ENCODE measurements at places on chromosomes 16 and 17.

- DNase-seq = no peak
Measured at GRCh38 chr16:89037261-89038152, 56.1 kb upstream of the ACSF3 start.

DNA sequence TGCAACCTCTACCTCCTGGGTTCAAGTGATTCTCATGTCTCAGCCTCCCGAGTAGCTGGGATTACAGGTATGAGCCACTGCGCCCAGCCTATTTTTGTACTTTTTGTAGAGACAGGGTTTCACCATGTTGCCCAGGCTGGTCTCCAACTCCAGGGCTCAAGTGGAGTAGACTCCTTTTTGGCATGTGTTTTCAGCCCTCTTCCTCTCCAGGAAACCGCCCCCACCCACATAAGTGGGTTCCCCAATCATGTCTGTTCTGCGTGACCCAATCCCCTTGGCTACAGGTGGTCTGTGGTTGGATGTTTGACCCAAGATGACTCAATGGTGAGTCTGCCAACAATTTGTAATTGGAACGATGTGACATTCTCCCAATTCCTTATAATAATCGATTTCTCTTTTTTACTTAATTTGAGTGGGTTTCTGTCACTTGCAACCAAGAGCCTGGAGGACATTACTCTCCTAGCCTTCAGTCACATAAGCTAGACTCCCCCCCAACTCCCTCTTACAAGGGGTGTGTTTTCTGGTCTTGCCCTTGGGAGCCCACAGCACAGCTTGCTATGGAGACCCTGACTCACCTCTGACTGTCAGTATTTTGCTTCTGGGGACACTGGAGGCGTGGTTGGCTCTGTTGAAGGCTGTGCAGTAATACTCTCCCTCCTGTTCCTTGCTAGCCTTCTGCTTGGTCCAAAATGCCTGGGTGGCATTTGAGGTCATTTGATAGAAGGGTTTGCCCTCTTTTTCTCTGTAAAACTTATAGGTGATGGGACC is 34.9 kb downstream of the PECAM1 start:
- DNase-seq = no peak

- DNase-seq = no peak
Measured at GRCh38 chr17:34154961-34155730, 99.9 kb upstream of the CCL2 start.

GRCh38 chr17:54901230-54901822 is 674 bp downstream of the TOM1L1 start:
- DNase-seq = peak; percentile 67

- no peak for DNase-seq
Measured at GRCh38 chr16:66507731-66508239, 42.1 kb downstream of the TK2 start.

DNA sequence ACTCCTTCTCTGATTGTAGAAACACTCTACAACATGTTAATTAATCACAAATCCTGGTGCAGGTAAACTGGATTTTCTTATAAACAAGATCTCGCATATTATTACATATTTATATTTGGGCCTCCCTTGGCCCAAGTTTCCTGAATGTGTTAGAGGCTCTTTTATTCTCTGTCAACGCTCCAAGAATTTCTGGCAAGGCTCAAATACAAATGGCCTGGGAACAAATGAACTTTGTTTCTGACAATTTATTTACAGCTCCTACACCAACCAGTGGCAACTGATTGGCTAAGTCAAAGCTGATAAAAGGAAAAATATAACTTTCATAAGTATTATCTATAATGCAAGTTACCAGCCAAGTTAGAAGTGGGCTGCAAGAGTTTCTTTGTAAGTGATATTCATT is 64.9 kb upstream of the CORO6 start:
- DNase-seq = no peak

- peak; percentile 84 for DNase-seq
Measured at GRCh38 chr16:52573365-52574299, 26.7 kb upstream of the TOX3 start.

- DNase-seq = no peak
Measured at GRCh38 chr17:1002771-1003555, 6.0 kb downstream of the TIMM22 start.

DNA sequence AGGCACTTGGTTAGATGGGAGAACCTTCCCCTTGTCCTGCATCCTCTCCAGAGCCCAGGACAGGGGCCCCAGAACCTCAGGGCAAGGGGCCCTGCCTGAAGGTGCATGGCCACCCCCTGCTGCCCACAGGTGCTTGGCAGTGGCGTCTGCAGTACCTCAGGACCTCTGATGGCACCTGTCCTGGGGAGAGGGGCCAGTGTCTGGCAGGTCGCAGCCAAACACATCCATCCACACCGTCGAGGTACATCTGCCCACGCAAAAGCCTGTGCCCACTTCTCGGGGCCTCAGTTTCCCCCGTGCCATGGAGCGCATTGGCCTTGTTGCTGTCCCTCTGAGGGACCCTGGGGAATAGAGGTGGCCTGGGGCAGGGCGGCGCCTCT is 9.3 kb downstream of the MAP2K3 start:
- no peak for DNase-seq

GRCh38 chr17:47735536-47736011 is 2.5 kb downstream of the TBX21 start:
- DNase-seq = no peak

GRCh38 chr17:56440419-56440818 is 153.1 kb upstream of the NOG start:
- DNase-seq = no peak

GRCh38 chr16:68353366-68353765 is 42.5 kb downstream of the PRMT7 start:
- no peak for DNase-seq

DNA sequence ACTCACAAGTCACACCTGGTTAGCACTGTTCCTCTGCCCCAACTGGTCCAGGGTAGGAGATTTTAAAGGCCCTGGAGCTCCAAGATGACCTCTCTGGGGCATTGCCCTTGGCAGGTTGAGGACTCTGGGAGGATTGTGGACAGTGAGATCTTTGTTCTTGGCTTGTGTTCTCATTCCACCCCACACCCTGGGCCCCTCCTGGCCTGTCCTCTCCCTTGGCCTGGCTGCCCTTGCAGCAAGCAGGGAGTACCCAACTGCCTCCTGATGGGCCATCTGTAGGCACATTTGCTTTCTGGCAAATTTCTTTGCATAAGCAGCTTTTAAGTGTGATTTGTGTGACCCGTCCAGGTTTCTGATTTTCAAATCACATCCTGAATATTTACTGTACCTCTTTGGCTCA is 239.6 kb downstream of the UTP18 start:
- no peak for DNase-seq

- no peak for DNase-seq
Measured at GRCh38 chr16:89621136-89621697, 7.8 kb downstream of the DPEP1 start.

DNA sequence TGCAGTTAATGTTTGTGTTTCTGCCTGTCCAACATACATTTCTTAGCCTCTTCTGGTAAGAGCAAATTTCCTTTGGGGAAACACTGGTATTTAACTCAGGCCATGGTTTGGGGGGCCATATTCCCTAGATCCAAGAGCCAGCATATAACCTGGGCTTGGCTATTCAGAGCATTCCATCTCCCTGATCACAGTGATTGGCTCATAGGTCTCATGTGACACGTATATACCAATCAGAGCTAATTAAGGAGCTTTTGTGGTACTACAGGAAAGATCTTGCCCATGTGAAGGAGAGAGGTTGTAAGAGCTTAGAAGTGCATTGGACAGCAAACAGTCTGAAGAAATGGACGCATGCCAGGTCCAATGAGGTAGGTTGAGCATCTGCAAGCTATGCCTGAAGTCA is 33.4 kb upstream of the GPR139 start:
- DNase-seq = no peak

DNA sequence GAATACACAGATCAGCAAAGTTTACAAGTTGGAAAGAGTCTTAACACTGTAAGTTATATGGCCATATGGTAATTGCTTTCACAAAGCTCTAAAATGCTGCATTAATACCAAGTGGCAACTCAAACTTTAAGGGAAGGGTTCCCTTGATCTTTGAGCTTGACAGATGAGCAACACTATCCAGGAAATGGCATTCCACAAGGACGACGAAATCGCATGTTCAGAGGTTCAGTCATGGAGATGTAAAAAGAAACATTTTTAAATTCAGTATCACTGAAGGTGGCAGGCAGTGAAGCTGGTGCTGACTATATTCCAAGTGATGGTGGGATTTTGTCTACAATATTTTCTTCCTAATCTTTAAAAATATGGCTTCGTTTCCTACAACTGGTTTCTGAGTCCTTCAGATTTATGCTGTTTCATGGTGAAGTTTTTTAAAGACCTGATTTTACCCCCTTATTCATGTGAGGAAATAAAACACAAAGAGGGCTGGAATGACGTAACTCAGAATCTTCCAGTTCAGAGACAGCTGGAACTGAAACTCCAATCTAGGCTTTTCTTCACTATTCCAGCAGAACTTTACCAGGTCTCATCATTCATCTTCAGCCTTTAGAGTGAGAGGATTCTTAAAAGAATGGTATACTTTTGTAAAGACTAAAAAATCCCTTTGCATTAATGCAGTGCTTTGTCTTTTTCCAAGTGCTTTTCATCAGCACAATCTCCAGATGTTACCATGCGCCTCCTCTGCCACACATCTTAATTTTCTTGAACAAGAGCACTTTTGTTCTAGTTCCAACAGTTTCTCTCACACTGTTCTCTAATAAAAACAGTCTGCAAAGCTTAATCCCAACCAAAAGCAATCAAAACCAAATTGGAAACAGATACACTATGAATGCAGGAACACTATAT is 20.2 kb downstream of the CHCT1 start:
- no peak for DNase-seq

- no peak for DNase-seq
Measured at GRCh38 chr17:82300707-82301270, 16.6 kb downstream of the CD7 start.

DNA sequence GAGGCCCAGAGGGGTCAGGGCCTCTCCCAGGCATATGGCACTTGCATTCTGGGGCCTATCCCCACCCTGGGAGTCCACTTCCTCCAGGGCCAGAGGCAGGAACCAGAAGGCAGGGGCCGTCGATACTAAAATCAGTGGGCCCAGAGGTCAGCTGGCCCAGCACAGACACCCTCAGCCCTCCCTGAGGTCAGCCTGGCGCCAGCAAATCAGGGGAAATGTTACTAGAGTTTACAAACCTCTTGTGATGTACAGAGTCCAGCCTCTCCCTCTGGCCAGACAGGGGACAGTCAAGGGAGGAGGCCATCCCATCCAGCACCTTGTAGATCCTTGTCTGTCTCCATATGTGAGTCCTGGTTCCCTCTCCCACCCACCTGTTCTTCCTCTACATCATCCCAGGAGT is 10.8 kb downstream of the CDH5 start:
- DNase-seq = no peak

GRCh38 chr16:70429888-70430666 is 8.8 kb downstream of the ST3GAL2 start:
- no peak for DNase-seq

DNA sequence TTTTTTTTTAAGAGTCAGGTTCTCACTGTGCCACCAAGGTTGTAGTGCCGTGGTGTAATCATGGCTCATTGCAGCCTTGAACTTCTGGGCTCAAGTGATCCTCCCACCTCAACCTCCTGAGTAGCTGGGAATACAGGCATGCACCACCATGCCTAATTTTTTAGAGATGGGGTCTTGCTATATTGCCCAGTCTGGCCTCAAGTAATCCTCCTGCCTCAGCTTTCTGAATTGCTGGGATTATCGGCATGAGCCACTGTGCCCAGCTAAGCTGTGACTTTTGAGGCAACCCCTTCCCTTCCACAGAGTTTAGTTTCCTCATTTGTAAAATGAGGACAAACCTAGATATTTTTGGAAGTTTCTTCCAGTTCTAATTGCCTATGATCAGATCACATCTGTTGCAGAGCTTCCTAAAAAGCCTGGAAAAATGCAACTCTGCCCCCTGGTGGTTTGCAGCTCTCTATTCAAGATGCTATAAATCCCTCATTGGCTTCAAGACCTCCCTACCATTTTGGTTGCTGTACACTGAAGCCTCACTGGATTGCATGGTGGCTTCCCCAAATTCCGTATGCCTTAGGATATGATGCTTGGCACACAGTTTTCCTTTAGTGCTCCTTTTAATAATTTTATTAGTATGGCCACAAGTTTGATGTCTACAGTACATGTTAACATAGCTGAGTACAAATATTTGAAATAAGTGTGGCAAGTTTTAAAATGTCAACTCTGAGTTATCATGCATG is 19.3 kb downstream of the GDE1 start:
- DNase-seq = peak; percentile 100

DNA sequence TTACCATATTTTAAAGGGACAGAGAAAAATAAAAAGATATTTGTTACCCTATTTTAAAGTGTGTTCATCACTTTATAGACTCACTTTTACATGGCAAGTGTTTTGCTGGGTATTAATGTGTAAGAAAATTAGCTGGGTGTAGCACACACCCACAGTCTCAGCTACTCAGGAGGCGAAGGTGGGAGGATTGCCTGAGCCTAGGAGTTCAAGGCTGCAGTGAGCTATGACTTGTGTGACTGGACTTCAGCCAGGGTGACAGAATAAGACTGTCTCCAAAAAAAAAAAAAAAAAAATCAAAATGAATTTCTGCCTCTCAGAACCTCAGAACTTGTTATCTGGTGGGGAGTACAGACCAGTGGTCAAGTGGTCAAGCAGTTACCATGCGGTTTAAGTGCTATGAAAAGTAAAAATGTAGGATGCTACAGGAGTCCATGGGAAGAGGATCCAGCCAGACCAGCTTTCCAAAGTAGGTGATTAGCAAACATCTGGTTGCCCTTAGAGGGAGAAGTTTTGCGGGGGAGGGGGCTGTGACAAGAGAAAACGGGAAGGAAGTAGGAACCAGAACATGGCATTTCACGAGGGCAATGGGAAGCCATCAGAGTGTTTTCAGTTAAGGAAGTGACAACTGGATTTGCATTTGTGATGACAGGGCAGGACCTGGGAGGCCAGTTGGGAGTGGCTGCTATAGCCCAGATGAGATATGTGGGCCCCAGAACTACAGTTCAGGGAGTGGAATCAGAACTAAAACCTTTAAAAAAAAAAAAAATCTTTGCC is 13.9 kb downstream of the CNEP1R1 start:
- no peak for DNase-seq

DNA sequence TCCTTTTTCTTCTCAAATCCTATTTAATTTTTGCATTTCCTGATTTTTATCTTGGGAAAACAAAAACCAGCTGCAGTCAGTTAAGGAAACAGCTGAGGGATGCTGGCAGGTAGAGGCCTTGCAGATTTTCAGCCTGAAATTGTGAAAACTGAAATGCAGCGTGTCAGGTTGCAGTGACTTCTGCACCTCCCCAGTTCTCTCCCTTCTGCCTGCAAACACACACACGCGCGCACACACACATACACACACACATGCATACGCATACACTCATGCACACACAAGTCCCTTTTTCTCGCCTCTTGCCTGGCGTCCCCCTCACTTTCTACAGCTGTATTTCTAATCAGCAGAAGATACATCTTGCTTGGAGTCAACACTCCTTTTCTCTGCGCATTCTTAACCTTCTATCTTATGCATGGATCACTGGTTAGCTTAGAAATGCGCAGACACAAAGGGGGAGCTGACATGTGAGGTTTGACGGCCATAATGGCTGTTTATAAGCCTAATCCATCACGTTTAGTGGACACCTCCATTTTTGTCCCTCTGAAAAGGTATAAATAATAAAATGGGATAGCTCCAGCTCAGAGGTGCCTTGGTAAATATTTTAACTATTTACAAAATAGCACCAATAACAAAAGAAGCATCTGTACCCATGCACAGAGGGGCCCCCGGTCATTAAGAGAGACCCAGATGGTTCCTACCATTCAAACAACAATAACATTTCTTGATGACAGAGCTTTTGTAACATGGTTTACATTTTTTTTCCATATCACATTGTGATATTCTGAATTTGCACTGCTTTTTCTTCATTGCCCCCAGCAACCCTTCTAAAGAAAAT is 392.1 kb upstream of the SALL1 start:
- no peak for DNase-seq

All from NCI-H510A treated with DMSO at 0.1 percent for 48 hours (cell line).